Colonic mucosa (tissue), 4 donors: ENCODE measurements at places on chromosomes 2 and 18. TPM values are rescaled to one million over a fixed set of nuclear protein-coding genes. Genes with fewer than 3 reads are reported as not detected.
A peak's percentile ranks its signal among the peaks of the same experiment; 100 is the strongest.

Gene TUBB8B
- total RNA-seq, result not detected

DNA sequence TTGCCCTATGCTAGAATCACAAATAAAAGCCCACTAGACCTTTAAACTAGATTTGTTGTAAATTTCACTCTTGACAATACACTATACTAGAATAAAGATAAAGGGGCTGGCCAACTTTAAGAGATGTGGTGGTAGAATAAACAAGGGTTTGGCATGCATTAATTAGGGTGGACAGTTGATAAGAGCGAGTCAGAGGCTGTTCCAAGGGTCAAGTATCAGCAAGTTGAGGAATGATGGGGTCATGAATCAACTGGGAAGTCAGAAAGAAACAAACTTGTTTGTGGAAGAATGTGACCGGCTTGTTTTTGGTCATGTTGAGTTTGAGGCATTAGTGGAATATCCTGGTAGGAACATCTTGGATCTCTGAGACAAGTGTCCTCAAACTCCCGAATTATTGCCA lies 398.3 kb upstream of the TNP1 start:
- no peak for DNase-seq

GRCh38 chr2:241228860-241229516 lies 40.5 kb downstream of the ANO7 start:
- no peak for DNase-seq

DNA sequence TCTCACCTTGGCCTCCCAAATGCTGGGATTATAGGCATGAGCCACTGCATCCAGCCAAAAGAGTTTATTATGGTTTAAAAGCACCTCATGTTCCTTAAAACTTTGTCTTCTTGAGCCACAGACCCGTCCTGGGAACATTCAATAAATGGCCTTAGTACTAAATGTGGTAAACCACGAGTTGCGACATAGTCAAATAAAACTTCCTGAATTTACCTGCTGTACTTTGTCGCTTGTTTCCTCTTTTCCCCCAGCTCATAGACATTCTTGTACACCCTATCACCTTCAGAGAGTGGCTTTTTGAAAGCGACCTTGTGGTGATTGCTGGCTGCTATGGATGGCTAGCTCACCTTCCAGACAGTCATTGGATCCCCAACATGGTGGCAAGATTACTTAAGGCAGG lies 310.4 kb downstream of the LRRTM1 start:
- DNase-seq, result no peak

Gene RMC1
- total RNA-seq, result 34.9 TPM

- no peak for DNase-seq
These were observed 69.2 kb downstream of the TRIP12 start for GRCh38 chr2:229852565-229852964.

Gene LOXHD1
- not detected for total RNA-seq

Gene CHRNG
- not detected for total RNA-seq

DNA sequence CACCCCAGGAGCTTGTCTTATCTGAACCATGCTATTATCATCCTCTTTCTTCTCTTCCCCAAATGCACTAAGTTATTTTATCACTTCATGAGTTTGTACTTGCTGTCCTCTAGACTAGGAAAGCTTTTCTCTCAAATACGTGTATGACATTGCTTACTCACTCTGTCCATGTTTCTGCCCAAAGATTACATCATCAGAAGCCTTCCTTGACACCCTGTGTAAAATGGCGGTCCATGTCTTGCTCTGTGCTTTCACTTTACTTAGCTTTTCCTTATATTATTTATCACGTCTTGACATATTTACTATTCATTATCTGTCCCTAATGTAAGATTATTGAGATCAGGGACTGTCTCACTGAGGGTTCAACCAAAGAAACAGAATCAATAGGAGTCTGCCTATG lies 196.1 kb upstream of the ZEB2 start:
- DNase-seq, result no peak

- no peak for DNase-seq
These were observed 35.6 kb downstream of the BMP10 start for GRCh38 chr2:68835621-68836020.

Gene KCNIP3
- total RNA-seq, result 2.3 TPM

DNA sequence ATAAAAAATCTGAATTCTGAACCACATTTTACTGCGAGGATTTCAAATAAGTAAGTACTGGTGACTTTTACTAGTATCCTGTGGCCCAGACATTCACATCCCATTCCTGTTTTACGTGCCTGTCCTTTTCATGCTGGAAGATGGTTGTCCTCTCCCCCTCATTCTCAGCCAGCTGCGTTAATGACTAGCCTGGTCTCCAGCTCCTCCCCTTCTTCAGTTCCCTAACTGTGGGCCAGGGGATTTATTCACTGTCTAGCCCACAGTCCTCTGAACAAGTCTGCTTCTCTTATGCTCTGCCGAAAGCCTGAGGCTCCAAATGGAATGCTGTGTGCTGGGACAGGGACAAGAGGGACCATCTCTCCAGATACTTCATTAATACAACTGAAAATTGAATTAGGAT lies 373.9 kb downstream of the PTPRM start:
- no peak for DNase-seq

DNA sequence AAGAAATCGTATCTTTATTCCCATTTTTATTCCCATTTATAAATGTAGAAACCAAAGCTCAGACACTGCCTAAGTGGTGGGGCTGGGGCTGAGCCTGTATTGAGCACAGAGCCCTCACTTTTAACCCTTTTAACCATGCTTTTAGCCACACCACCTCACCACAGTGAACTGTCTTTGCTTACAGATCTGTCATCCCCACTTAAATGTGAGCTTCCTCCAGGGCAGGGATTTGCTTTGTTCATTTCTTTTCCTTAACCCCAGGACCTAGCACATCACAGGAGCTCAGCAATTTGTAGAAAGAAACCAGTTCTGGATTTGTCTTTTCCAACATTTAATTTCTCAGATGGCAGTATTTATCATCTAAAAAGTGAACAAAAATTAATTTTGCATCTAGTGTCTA lies 2.2 kb downstream of the BOD1L2 start:
- no peak for DNase-seq

GRCh38 chr18:69364930-69365329 lies 35.8 kb upstream of the DOK6 start:
- no peak for DNase-seq

GRCh38 chr2:236712961-236713673 lies 143.5 kb downstream of the ACKR3 start:
- no peak for DNase-seq

GRCh38 chr2:110116033-110116710 lies 550 bp upstream of the MALL start:
- DNase-seq, result peak; percentile 63

DNA sequence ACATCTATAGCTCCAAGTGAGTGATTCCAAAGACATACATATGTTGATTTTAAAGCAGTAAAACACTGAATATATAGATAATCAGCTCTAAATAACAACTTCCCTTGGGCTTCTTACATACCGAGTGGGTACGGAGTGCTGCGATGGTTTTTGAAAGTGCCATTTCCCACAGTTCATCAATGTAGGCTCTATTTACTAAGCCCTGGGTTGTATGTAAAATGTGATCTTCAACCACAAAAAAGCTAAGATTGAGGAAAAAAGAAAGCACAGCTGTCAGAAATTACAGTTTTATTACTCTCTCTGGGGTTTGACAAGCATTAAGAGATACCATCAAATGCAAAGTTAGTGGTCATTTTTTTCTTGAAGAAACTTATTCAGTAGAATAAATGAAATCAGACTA lies 312.8 kb downstream of the EXOC6B start:
- DNase-seq, result no peak

GRCh38 chr2:112463256-112463655 lies 18.7 kb upstream of the TTL start:
- no peak for DNase-seq

DNA sequence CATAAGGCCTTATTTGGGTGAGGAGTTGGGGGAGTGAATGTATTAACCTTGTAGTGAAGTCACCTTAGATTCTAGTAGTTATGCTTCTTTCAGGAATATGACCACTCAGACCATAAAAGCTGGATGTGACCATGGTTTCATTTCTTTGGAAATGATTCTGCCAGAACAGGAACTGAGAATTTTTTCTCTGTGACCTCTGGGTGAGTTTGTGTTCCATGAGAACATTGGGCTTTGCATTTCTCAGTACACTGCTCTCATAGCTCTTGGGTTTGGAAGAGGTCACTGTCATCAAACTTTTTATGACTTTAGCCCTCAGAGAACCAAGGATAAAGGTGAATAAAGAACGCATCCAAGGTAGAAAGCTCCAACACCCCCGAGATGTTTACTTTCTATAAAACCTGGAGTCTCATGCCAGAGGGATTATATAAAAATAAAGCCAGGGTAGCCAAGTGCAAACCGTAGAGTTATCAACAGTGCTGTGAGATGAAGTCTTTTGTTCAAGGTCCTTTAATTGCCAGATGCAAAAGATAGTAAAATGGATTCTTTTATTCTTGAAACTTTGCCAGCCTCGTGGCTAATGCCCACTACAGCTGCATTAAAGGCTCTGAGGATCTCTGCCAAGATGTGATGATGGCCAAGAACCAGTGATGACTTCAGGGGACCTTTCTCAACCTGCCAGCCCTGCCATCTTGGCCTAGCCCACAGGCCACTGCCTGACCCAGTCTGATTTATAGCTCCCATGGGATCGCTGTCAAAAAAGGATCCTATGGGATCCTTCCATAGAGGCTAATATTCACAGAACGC lies 27.8 kb upstream of the MAT2A start:
- no peak for DNase-seq

Gene ZNF804A
- total RNA-seq, result not detected
